ENCODE measurements at places on chromosomes 16 and 17. TPM values are rescaled to one million over a fixed set of nuclear protein-coding genes. Genes with fewer than 3 reads are reported as not detected.

Gene HSPB9
- 0.57 TPM for total RNA-seq

- peaks cover 11% of the 10 kb centered on the region for H3K4me1 ChIP-seq
- DNase-seq: no peak
- no peaks in the 10 kb centered on the region for H3K36me3 ChIP-seq
- H3K4me3 ChIP-seq: no peak overlapping the region
Observed at GRCh38 chr16:12546918-12547607, 256.6 kb downstream of the CPPED1 start.

DNA sequence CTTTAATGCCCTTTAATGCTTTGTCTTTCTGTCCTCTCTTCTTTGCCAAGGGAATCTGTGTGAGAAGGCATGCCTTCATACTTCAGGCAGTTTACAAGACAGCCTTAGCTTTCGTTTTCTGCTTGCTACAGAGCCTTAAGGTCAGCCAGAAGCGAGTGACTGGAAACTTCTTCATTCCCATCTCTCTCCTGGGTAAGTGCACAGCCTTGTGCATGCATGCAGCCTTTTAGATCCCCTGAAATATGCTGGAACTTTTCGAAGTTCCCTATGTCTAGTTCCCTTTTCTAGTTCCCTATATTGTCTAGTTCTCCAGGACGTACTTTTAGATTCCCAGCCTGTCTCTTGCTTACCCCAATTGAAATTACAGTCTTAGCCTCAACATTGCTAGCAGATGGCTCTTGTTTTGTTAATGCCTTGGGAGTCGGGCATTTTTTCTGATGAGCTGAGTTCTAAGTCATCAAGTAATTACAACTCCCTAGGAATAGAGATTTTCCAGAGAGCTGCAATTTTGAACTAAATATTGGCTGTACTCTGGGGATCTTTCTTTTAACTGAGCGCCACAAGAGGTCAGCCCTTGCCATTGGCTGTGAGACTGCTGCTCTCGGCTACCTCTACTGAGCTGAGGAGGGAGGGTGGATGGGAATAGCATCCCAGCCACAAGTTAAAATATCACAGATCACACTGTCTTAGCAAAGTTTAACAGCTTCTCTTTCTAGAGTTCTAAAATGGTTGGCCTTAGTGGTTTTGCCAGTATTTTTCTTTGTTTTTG lies 22.7 kb upstream of the PPM1D start:
- no peak overlapping the region for H3K4me3 ChIP-seq
- H3K36me3 ChIP-seq: no peaks in the 10 kb centered on the region
- peaks cover 12% of the 10 kb centered on the region for H3K4me1 ChIP-seq
- no peaks in the 10 kb centered on the region for H3K27me3 ChIP-seq
- H3K27ac ChIP-seq: no peak overlapping the region

- no peak for DNase-seq
- no peaks in the 10 kb centered on the region for H3K4me1 ChIP-seq
- no peak overlapping the region for H3K27ac ChIP-seq
- no peaks in the 10 kb centered on the region for H3K27me3 ChIP-seq
Observed at GRCh38 chr17:31789707-31790505, 69.1 kb downstream of the COPRS start.
